ENCODE measurements at places on chromosomes 2 and 18.

DNA sequence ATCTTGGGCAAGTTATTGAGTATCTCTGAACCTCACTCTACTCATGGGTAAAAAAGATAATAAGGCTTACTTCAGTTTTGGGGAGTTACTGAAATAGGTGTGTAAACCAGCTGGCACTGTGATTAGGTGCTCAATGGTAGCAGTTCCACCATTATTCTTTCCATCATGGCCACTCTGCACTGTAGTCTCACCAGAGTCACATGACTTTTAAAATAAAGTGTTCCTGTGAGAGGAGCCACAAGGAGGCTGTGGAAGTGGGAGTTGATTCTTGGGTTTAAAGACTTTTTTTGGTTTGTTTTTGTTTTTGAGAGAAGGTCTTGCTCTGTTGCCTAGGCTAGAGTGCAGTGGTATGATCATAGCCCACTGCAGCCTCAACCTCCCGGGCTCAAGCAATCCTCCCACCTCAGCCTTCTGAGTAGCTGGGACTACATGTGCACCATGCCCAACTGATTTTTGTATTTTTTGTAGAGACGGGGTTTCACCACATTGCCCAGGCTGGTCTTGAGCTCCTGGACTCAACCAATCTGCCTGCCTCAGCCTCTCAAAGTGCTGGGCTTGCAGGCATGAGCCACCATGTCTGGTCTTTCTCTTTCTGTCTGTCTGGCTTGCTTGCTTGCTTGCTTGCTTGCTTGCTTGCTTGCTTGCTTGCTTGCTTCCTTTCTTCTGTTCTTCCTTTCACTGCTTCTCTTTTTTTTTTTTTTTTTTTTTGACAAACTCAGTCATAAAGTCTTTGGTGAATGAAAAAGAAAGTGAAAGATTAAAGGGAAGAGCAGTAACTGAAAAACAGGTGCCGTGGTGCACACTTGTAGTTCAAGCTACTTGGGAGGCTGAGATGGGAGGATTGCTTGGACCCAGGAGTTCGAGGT, 21.2 kb upstream of the ACVR1 start:
- DNase-seq: no peak

GRCh38 chr2:75846683-75847190, 136.0 kb upstream of the GCFC2 start:
- DNase-seq: no peak

- DNase-seq: no peak
These were observed 91.3 kb downstream of the ZNF804A start for GRCh38 chr2:184689638-184690037.

GRCh38 chr2:200814917-200815316, 3.2 kb downstream of the BZW1 start:
- no peak for DNase-seq

DNA sequence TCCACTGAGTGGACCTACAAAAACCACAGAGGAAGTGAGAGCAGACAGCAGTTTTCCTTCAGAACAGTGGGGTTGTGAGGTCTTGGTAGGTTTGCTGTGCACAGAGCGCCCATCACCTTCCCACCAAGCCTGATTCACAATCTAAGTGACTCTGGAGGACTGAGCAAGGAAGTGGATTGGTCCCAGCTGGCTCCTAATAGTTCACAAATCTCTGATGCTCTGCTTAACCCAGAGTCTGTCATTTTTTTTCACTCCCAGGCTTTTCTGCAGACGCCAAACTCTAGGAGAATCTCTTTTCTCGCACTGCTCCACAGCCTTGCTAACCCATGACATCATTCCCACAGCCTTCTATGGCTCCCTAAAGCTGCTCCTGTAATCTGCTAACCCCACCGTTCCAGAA, 280.4 kb downstream of the C1D start:
- no peak for DNase-seq

- DNase-seq: no peak
These were observed 115.2 kb downstream of the TTC32 start for GRCh38 chr2:19786408-19787058.

DNA sequence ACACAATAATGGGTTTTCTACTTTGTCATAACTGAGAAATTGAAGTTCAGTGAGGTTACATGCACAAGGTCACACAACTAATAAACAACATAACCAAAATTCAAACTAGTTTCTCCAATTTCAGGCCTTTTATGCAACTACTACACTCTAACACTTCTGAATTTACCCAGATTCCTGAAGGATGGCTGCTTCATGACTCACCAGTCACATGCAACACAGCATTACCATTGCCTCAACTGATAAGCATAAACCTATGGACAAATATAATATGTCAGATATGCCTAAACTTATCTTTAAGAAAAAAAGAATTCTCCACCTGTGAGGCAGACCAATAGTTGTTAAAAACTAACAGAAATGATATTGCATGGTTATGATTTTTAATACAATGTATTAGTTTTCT, 586.5 kb upstream of the SLC8A1 start:
- DNase-seq: no peak

GRCh38 chr2:42854207-42854818, 61.9 kb upstream of the HAAO start:
- DNase-seq: no peak

GRCh38 chr2:4673025-4673489, 969.7 kb downstream of the DCDC2C start:
- DNase-seq: no peak

DNA sequence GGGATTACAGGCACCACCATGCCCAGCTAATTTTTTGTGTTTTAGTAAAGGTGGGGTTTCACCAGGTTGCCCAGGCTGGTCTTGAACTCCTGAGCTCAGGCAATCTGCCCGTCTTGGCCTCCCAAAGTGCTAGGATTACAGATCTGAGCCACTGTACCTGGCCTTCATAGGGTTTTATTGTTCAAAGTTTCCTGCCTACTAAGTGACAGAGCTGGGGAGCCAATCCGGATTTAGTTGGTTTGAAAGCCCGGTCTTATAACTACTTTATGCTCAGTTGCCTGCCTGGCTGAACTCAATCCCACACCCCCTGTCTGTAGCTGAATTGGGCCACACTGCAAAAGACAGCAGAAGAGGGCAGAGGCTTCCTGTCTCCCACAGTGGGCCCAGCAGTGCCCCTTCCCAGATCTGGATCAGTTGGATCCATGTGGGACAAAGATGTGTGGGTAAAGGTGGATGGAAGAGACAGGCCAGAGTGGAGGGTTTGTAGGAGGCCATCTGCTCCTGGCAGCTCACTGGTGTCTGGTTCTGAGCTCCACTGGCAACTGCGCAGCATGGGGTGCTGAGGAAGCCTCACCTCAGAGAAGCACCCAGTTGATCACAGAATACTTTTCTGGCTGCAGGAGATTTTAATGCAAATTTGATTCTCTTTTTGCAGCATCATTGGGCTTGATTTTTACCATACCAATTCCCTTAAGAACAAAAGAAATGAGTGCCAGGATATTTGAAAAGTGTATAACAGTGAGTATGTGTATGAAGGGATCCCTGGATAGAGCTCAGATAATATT, 144.9 kb downstream of the DDX1 start:
- DNase-seq: no peak

DNA sequence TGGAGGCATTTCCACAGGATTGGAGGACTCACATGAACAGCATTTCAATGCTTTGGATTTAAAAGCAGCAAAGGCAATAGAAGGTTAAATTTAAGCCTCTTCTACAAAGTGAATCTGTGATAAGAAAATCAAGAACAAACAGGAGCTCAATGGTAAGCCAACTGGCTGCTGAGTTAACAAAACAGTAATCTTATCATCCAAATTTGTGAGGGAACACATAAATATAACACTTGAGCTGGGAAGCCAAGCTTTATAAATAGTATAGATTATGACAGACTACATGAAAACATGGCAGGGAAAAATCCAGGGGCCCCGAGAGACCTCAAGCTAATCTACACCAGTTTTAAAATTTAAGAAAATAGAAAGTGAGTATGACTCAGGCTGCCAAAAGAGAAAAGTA, 108.5 kb upstream of the PGAP1 start:
- DNase-seq: no peak

GRCh38 chr2:86298411-86299390, 38.7 kb downstream of the REEP1 start:
- no peak for DNase-seq

GRCh38 chr2:104703669-104704068, 150.2 kb upstream of the POU3F3 start:
- DNase-seq: no peak

- no peak for DNase-seq
These were observed 26.3 kb downstream of the FN1 start for GRCh38 chr2:215409331-215410127.

DNA sequence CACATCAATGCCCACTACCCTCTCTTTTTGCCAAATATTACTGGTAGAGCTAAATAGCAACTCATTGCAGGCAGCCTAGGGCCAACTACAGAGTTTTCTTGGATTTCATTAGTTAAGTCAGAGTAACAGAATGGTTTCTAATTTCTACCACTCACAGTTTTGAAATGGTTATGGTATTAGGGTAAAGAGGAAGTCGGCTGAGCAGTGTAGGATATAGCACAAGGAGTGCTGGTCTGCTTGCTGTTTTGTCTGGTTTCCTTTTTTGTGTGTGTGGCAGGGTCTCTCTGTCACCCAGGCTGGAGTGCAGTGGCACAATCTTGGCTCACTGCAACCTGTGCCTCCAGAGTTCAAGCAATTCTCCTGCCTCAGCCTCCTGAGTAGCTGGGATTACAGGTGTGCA, 289.2 kb upstream of the CCDC68 start:
- no peak for DNase-seq

DNA sequence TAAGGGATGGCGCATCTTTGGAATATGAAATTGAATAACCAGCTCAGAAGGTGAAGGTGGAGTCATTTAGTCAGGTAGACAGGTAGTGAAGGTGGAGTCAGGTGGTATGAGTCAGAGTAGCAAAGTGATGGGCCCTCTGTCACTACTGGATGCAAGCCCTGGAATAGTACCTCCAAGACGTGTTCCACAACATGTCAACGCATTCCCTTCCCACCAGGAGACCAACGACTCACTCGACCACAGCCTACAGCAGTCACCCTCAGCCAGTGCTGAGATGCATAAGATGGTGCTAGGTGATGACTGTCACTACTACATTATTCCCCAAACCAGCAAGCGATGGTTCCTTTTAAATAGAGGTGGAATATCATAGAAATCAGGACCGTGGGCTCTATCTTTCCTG, 6.8 kb downstream of the CPLX4 start:
- no peak for DNase-seq

GRCh38 chr18:9961041-9961440, 47.2 kb downstream of the VAPA start:
- DNase-seq: no peak

GRCh38 chr2:58157754-58158153, 83.4 kb downstream of the FANCL start:
- no peak for DNase-seq

Measured in GM12892 (cell line).